ENCODE measurements at places on chromosomes 11 and 22.

DNA sequence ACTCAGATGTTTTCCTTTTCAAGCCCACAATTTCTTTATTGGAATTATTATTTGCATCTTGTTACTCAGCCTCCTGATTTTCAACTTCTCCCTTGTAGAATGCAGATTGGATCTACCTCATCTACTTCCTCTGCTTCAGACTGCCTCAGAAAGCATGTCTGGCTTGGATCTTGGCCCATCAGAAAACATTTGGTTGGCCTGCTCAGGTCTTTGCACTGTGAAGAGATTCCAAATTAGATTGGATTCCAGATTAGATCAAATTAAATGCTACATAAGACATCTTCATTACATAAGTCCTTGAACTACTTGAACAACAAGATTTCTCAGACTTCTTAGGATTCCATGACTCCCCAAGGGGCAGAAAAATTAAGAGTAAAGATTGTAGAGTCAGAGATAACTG, 358.0 kb downstream of the DLG2 start:
- DNase-seq: no peak

GRCh38 chr11:118287006-118287405, 17.5 kb upstream of the CD3E start:
- DNase-seq: no peak

DNA sequence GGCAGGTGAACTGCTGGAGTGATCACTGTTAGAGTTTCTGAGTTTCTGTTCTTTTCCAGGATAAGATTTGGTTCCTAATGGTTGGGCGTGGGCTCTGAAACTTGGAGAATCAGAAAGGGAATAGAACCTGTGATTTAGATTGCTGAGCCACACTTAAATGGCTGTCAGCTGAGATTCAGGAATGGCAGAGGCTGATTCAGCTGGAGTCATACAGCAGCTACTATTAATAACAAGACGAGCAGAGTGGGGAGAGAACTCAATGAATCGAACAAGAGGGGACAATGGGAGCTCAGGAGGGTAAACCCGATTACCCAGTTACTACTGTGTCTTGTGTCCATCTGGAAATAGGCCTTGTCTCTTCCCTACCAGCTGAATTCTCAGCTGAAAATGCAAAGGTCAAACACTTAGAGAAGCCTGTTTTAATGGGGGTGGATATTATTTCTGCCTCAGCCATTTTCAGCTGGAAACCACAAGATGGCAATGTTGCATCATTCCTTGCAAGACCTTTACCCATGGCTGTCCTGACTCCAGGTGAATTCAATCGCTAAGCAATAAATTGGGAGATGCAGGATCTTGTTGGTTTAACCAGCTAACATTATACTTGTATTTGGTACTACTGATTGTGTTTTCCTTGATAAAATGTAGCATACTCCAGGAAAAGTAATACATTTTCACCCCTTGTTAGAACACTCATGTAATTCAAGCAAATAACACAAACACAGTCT, 104.5 kb upstream of the RAG2 start:
- peak; percentile 41 for DNase-seq

DNA sequence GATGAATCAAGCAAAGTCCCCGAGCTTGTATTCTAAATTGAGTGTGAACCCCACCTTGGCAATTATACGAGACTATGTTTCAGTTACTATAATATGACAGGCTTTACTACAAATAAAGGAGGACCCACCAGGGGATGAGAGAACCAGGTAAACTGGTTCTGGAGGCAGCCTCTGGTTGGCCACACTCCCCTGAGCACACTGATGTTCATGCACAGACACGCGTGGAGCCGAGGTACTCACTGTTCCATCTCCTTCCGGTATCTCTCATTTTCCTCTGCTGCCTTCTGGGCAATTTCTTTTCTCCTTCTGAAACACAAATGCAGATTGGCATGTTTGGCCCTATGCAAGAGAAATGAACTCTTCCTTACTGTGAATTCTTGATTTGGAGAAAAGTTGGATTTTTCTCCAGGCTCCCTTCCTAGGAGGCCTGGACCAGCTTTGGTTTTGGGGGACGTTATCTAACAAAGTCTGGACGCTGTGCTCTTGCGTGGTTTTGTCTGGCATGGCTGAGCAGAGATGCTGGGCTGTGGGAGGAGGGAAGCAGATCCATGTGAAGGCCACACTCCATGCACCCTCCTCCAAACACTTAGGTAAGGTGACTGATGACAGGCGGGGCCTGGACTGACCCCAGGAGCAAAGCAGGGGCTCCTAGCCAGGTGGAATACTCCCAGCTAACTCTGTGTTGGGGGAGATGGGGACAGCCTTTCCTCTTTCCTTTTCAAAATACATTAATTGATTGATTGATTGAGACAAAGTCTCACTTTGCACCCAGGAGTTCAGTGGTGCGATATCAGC, 22.9 kb downstream of the USH1C start:
- DNase-seq: no peak

DNA sequence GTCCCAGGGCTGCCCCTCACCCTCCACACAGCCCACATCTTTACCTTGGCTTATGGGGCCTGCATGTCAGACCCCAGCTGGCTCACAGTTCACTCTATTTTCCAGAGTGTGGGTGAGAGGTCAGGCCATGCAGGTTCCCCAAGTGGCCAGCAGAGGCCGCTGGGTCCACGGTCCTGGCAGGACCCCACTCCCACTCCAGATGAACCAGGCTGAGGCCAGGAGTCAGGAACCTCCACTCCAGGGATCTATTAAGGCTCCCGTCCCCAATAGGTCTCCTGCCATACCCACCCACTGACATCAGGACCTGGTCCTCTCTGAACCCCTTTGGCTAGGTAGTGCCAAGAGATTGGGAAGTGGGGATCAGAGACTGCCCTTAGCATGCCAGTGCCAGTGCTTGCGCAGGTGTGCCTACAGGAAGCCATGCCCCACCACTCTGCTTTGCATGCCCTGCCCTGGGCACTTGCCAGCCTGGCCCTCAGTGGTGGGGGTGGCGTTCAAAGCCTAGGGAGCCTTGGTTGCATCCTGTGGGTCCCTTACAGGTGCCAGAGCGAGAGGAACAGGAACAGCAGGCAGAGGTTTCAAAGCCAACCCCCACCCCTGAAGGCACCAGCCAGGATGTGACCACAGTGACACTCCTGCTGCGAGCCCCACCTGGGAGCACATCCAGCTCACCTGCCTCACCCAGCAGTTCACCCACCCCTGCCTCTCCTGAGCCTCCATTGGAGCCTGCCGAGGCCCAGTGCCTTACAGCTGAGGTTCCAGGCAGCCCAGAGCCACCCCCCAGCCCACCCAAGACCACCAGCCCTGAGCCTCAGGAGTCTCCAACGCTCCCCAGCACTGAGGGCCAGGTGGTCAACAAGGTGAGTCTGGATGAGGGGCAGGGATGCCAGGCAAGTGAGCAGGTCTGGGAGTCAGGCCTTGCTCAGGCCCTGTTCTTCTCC, 8.3 kb downstream of the SMTN start:
- DNase-seq: peak; percentile 54

GRCh38 chr11:114274637-114275036, 21.6 kb upstream of the NNMT start:
- no peak for DNase-seq

- no peak for DNase-seq
Observed at GRCh38 chr22:40641269-40641668, 4.8 kb upstream of the MRTFA start.

DNA sequence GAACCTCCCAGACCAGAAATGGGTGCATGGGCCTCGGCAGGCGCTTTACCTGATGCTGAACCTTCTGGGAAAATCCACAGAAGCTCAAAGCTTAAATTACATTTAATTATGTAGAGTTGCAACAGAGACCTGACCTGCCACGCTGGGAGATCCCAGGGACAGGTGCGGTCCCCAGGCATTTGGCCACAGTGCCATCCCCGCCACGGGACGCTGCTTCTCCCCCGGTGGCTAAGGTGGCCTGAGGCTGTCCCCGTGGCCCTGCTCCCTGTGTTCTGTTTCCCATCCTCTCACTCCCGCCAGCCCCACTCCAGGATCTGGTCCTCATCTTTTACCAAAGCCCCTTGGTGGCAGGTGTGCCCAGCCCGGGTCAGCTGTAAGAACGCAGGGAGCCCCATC, 39.6 kb downstream of the GRAMD4 start:
- DNase-seq: no peak

DNA sequence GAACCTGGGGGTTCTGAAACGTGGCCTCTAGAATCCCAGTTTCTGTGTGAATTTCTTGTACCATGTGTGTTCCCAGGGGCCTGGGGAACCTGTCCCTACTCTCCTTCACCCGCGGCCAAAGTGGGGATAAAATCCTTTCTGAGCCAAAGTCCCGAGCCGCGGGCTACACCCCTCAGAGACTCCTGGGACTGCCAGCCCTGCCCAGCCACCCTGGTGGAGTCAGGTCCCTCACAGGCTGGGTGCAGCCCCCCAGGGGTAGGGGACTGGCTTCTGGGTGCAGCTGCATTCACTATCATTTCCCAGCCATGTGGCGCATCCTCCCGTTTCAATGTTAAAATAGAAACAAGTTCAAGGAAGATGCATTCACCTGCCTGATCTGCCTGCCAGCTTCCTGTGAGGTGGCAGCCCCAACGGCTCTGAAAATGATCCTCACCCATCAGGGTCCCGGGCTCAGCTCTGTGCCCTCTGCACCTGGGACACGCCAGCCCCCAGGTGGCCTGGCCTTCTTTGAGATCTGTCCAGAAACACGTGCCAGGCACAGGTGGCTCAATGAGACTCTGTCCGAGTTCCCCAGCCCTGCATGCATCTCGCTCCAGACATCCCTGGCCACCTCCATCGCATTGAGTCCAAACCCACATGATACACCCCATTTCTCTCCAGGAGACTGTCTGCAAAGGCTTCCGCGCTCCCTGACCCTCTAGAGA, 338.8 kb downstream of the CTTN start:
- DNase-seq: no peak
